ENCODE measurements at places on chromosomes 6 and 20.
A peak's percentile ranks its signal among the peaks of the same experiment; 100 is the strongest.

- no peak for DNase-seq
These were observed 16.8 kb upstream of the TAAR1 start for GRCh38 chr6:132675749-132676148.

GRCh38 chr6:71268735-71269437 is 19.7 kb upstream of the OGFRL1 start:
- no peak for DNase-seq

GRCh38 chr20:50303573-50304500 is 113.2 kb downstream of the CEBPB start:
- DNase-seq: no peak

- DNase-seq: no peak
These were observed 28.2 kb upstream of the NOP56 start for GRCh38 chr20:2624190-2624589.

DNA sequence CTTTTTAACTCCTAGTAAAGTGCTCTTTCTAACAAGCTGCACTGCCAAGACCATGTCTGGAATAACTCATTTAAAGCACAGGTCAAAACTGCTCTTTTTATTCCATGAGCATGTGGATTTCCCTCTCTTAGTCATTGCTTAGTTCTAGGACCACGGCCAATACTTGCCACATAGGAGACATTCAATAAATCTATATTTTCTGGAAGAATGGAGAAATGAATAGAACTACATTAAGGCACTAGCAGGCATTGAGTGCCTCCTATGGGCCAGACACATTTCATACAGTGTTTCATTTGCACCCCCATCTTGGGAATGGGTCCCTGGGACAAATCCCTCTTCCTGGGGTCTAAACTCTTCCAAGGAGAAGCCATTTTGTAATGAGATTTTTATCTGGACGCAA is 552.8 kb upstream of the CITED2 start:
- no peak for DNase-seq

DNA sequence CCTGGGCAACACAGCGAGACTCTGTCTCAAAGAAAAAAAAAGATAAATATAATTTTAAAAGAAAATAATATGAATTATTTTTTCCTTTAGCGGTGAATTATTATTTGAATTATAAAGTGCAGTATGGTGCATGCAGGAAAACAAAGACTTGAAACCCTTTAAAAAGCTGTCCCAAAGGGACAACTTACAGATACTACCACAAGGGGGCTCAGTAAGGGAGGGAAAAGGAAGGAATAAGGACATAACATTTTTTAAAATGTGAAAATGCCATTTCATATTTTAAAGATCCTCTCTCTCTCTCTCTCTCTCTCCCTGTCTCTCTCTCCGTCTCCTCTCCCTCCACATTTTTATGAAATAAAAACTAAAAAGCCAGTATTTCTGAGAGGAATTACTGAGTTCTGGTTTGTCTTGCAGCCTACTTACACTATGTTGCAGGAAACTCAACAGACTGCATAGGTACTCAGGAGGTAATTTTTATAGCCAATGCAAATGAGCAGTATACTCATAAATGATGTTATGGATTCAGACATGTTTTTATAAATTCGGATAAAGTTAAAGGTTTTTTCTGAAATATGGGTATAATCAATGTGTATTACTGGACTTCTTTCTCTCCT is 455.0 kb upstream of the GJE1 start:
- DNase-seq: peak; percentile 43

- no peak for DNase-seq
These were observed 122.6 kb downstream of the OPRM1 start for GRCh38 chr6:154161689-154162088.

- DNase-seq: no peak
These were observed 13.5 kb downstream of the DEFB132 start for GRCh38 chr20:271069-271468.

- DNase-seq: no peak
These were observed 138.4 kb downstream of the KCNQ5 start for GRCh38 chr6:72760114-72760793.

- DNase-seq: no peak
These were observed 136.9 kb downstream of the FOXO3 start for GRCh38 chr6:108697561-108698161.

DNA sequence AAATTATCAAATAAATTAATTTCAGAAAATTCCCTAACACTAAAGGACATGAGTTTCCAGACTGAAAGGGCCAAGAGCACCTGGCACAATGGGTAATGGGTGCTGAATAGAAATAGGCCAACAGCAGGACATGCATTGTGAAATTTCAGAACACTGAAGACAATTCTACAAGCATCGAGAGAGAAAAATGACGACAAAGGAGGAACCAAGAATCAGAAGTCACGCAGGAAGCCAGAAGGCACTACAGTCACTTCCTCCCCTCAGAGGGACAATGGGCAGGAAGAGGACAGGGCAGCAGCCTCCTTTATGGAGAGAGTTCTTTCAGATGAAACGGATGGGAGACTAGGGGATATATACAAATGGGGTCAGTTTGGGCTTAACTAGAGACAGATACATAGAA is 29.6 kb downstream of the PCNA start:
- DNase-seq: peak; percentile 42

- DNase-seq: no peak
These were observed 12.9 kb downstream of the IPCEF1 start for GRCh38 chr6:154343473-154344308.

- no peak for DNase-seq
These were observed 36.4 kb downstream of the DLGAP4 start for GRCh38 chr20:36342331-36343120.

- no peak for DNase-seq
These were observed 36.4 kb downstream of the HDGFL1 start for GRCh38 chr6:22605736-22606135.

- no peak for DNase-seq
These were observed 29.7 kb upstream of the AFDN start for GRCh38 chr6:167797011-167797471.

DNA sequence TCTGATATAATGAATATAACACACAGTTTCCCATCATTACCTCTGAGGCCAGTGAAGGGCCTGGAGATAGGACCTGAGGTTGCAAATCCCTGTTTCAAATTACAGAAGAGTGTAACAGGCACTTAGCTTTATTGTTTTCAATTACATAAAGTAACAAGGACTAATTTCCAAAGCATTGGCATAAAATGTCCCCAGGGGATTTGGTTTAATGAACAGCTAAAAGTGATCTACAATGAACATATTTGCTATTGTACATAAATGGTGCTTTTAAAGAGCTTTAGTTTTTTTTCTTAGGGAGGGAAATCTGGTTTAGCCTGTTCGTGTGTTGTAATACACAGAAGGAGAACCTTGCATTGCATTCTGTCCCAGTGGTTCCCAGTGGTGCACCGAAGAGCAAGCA is 54.4 kb downstream of the HMGN3 start:
- DNase-seq: no peak

DNA sequence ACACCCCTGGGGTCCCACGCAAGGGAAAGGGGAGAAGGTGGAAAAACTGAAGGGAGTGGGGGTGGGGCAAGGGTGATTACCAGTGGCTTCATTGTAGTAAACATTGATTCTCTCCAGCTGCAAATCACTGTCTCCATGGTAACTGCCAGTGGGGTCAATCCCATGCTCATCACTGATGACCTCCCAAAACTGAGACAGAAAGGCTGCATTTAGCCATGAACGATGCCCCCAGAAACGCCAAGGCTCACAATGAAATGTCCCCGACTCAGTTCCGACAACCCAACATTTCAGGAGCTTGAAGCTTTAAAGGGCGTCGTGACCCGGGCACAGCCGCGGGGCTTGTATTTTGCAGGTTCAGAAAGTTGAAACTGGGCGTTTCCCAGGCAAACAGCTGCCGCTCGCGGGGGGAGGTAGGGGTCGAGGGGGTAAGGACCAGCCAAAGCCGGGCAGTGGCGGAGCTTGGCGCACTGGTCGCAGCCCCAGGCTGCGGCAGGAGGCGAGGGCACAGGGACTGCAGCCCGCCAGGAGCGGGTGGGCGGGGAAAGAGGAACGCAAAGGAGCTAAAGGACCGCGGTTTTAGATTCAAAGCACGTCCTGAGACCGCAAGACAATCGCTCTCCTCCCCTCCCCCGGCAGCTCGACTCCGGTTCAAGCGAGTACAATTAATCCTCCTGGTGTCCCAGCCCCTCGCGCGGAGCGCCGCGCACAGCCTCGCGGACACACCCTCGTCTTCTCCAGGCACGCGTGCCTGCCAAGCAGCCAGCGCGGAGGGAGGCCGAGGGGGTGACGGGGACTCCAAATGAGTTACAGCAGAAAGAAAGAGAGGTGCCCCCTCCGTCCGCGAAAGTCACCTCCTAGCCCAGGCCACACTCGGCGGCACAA is 731 bp downstream of the TUBB2B start:
- no peak for DNase-seq

GRCh38 chr6:89840538-89840937 is 10.9 kb downstream of the CASP8AP2 start:
- DNase-seq: no peak
